ENCODE measurements at places on chromosomes 2 and 18. TPM values are rescaled to one million over a fixed set of nuclear protein-coding genes. Genes with fewer than 3 reads are reported as not detected.

The TDRD15 gene
- not detected for polyA plus RNA-seq

The RIF1 gene
- polyA plus RNA-seq = 3.0 TPM

The PDE1A gene
- 0.08 TPM for polyA plus RNA-seq

The POTEC gene
- polyA plus RNA-seq = not detected

The MPP4 gene
- polyA plus RNA-seq = 24.4 TPM

The DNAJC5G gene
- polyA plus RNA-seq = not detected

The CDKL4 gene
- polyA plus RNA-seq = 0.60 TPM

The FHOD3 gene
- polyA plus RNA-seq = 10.9 TPM

The AOX1 gene
- 4.6 TPM for polyA plus RNA-seq
